NCI-H1417 treated with DMSO at 0.1 percent for 48 hours (cell line): ENCODE measurements at places on chromosomes 5 and 9.

DNA sequence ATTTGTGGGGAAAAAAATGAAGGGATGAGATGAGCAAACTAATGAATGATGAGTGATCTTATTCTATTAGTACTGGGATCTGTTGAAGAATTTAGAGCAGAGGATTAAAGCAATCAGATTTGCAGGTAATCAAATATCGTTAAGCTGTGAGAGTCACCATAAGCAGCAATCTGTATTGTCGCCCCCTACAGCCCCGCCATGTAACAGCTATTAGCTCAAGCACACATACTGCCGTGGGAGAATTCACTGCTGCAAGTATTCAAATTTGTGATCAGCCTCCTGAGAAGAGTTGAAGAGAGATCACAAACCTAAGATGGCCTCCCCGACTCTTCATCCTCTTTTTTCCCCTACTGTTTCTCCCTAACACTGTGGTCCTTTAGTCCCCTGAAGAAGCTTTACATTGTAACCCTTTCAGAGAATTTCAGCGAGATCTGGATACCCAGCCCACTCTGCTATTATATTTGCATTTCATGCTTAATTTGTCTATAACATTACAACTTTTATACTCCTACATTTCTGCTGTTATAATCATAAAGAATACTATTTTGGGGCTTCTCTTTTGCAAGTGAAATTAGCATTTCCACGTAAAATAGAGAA, 28.5 kb upstream of the PHF24 start:
- DNase-seq, result no peak

DNA sequence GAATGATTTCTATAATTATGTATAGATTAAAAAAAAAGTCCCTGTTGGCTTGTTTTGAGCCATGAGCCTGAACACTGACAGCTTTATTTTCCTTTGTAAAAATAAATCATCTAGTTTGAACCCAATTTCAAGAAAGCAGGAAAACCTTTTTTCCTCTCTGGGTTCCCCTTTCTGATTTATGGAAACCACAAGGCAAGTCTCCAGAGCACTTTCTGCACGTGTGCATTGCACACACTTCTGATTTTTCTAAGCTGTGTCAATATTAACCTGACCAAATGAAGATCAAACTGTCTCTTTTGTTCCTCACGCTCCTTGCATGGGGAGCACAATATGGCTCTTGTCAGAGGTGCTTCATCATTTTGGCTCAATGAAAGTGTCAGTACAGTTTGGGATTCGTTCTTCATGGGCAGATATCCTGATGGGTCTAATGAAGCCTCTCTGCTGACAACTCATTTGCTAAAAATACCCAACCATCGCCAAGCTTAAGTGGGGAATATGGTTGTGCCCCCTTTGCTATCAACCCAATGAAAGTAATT, 39.2 kb upstream of the PCA3 start:
- DNase-seq, result peak; percentile 69

GRCh38 chr9:967903-968641, 8.4 kb upstream of the DMRT3 start:
- DNase-seq, result no peak

GRCh38 chr5:133962801-133963476, 5.5 kb downstream of the C5orf15 start:
- no peak for DNase-seq

DNA sequence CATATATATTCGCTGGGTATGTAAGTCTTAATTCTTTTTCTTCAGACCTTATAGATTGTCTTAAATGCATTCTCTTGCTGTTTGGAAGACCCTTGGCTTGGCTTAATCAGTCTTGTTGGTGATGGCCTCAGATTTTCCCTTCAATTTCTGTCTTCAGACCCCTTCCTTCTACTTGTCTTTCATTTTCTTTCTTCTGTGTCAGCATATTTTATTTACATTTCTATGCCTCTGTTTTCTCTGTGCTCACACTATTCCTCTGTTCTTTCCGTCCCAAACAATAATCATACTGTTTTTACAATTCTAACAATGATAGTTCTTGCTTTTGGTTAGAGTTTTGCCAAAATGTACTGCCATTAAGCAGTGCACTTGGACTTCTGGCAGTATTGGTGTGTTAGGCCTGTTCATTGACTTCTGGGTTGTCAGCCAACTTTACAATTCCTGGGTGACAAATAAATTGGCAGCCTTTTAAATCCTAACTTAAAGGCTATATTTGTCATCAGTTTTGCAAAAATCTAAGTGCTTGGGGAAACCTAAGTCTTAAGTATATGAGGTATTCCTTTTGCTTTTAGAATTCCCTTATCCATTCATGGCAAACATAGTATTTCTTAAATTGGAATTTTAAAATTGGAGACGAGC, 8.0 kb downstream of the SRFBP1 start:
- no peak for DNase-seq

DNA sequence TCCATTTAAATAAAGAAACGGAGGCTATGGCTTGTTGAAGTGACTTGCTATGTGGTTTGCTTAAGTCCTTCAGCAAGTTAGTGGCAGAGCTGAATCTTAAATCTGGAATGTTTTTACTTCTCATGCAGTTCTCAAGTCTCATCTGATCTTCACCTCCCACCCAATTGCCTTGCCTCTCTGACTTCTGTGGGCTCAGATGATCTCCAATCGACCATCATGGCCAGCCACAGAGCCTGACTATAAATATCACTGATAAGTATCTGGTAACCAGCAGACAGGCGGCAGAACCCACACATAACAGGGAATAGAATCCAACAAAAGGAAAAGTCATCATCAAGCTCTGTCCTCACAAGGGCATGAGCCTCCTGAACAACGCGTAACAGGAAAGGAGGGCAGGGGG, 149.9 kb downstream of the FAM114A2 start:
- no peak for DNase-seq

DNA sequence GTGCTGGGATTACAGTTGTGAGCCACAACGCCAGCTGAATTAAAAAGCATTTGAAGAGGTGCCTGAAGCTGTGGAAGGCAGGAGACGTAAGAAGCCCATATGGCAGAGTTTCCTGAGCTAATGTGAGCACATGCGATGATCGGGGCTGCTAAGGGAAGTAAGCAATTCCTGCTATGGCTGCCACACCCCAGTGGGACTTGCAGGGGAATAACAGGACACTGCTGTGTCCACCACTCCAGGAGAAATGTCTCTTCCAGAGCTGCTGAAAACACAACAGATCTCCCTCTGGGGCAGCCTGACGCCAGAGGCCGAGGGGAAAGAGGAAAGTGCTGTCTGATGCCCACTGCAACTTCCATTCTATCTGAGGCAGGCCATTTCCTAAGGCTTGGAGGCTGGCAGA, 46.2 kb upstream of the ANKRD55 start:
- DNase-seq, result no peak

DNA sequence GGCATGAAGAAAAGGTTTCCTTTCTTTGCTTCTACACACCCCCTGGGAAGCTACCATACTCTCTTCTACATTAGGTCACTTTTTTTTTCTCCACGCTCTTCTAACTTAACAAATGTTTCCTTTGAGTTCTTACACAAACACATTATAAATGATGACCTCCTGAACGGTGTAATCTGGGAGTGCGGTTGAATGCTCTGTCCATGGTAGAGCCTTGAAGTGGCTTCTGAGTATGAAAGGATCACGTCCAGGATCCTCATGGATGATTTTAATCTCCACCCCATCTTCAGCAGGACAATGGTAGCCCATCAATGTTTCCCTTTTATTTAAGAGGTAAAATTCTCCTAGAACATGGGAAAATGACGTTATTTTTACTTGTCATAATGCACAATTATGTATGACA, 587.3 kb downstream of the SEMA5A start:
- no peak for DNase-seq
